ENCODE measurements at places on chromosomes 3 and 15.
A peak's percentile ranks its signal among the peaks of the same experiment; 100 is the strongest.

DNA sequence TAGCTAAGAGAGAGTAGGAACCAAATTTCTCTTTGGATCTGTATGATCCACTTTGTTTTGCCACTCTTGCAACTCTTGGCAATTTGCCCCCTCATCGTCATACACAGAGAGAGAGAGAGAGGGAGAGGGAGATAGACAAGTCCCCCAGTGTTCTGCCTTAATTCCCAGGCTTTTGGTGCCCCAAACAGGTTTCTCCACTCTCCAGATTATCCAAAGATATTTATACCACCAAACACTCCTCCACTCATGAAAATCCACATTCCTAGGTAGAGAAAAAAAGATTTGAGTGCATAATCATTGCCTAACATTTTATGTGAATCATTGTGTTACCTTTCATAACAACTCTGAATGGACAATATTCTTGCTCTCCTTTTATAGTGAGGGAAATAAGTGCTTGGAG, 15.3 kb downstream of the ACP3 start:
- H3K27ac ChIP-seq: no peak overlapping the region
- DNase-seq: no peak
- H3K4me3 ChIP-seq: no peak overlapping the region
- no peaks in the 10 kb centered on the region for H3K4me1 ChIP-seq
- H3K36me3 ChIP-seq: no peaks in the 10 kb centered on the region

GRCh38 chr15:96622714-96623113, 292.2 kb downstream of the NR2F2 start:
- H3K27me3 ChIP-seq: no peaks in the 10 kb centered on the region
- H3K4me1 ChIP-seq: no peaks in the 10 kb centered on the region
- H3K4me3 ChIP-seq: no peak overlapping the region
- no peak for DNase-seq
- H3K36me3 ChIP-seq: no peaks in the 10 kb centered on the region
- H3K27ac ChIP-seq: no peak overlapping the region

- H3K27ac ChIP-seq: no peak overlapping the region
- no peaks in the 10 kb centered on the region for H3K36me3 ChIP-seq
- no peaks in the 10 kb centered on the region for H3K4me1 ChIP-seq
- DNase-seq: no peak
- no peaks in the 10 kb centered on the region for H3K27me3 ChIP-seq
Measured at GRCh38 chr15:71341811-71342550, 226.7 kb downstream of the THSD4 start.

- H3K36me3 ChIP-seq: no peaks in the 10 kb centered on the region
- H3K4me3 ChIP-seq: no peak overlapping the region
- H3K27ac ChIP-seq: no peak overlapping the region
- H3K27me3 ChIP-seq: no peaks in the 10 kb centered on the region
- no peak for DNase-seq
- H3K4me1 ChIP-seq: peaks cover 3% of the 10 kb centered on the region
Measured at GRCh38 chr15:99402014-99402729, 150.9 kb downstream of the LRRC28 start.

DNA sequence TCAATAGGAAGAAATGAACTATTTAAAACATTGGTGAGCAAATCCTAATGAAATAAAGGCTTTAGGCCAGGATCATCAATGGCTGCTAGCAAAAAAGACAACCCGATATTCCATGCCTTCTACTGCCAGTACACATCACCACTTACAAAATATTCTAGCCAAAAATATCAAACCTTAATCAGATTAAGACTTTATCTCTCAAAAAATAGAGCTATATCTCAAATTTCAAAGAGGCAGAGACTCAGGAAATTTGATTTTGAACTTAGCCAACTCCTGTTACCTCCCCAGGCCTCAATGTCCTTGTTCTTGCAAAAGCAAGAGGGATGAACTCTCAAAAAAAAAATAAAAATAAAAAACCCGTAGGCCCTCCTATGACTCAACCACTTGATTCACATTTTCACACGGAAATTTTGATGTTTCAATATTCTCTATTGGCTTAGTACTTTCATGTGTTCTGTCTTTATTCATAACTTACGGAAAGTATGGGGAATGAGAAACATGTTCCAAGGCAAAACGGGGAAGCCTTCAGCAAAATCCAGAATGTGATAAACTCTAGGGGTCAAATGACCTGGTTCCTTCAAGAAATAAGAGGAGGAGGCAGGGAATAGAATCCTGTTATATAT, 273.3 kb upstream of the ZPLD1 start:
- H3K4me1 ChIP-seq: peaks cover 3% of the 10 kb centered on the region
- no peak for DNase-seq
- no peak overlapping the region for H3K27ac ChIP-seq
- no peaks in the 10 kb centered on the region for H3K36me3 ChIP-seq

- H3K27ac ChIP-seq: no peak overlapping the region
- H3K4me3 ChIP-seq: no peak overlapping the region
- peaks cover 34% of the 10 kb centered on the region for H3K4me1 ChIP-seq
- H3K36me3 ChIP-seq: no peaks in the 10 kb centered on the region
- H3K27me3 ChIP-seq: peaks cover 5% of the 10 kb centered on the region
- DNase-seq: no peak
Measured at GRCh38 chr3:133464573-133464972, 64.7 kb downstream of the BFSP2 start.

- DNase-seq: no peak
- no peak overlapping the region for H3K4me3 ChIP-seq
- no peaks in the 10 kb centered on the region for H3K4me1 ChIP-seq
- no peak overlapping the region for H3K27ac ChIP-seq
Measured at GRCh38 chr3:16865335-16865734, 19.4 kb upstream of the PLCL2 start.

- H3K27me3 ChIP-seq: no peaks in the 10 kb centered on the region
- H3K27ac ChIP-seq: no peak overlapping the region
- no peaks in the 10 kb centered on the region for H3K36me3 ChIP-seq
- DNase-seq: no peak
Measured at GRCh38 chr3:18853269-18853668, 295.0 kb upstream of the KCNH8 start.

DNA sequence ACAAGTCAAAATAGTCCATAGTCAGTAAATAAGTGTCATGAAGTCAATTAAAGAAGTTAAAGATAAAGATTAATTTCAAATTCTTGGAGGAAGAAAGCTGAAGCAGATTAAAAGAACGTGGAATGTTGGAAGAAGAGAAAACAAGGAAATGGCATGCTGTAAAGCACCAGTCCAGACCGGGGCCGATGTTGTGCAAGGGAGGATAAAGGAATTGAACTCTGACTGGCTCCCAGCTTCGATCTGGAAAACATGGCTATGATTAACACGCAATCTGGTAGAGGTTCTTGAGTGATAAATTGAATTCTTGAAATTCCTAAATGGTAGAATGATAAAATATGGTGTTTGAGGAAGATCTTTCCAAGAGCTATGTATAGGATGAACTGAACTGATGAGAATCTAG, 194.4 kb downstream of the MEIS2 start:
- H3K27me3 ChIP-seq: no peaks in the 10 kb centered on the region
- H3K27ac ChIP-seq: no peak overlapping the region
- no peak for DNase-seq

GRCh38 chr3:152039887-152040286, 166.4 kb downstream of the SUCNR1 start:
- peak; percentile 46 for DNase-seq
- no peaks in the 10 kb centered on the region for H3K27me3 ChIP-seq
- H3K4me3 ChIP-seq: no peak overlapping the region
- no peak overlapping the region for H3K27ac ChIP-seq

DNA sequence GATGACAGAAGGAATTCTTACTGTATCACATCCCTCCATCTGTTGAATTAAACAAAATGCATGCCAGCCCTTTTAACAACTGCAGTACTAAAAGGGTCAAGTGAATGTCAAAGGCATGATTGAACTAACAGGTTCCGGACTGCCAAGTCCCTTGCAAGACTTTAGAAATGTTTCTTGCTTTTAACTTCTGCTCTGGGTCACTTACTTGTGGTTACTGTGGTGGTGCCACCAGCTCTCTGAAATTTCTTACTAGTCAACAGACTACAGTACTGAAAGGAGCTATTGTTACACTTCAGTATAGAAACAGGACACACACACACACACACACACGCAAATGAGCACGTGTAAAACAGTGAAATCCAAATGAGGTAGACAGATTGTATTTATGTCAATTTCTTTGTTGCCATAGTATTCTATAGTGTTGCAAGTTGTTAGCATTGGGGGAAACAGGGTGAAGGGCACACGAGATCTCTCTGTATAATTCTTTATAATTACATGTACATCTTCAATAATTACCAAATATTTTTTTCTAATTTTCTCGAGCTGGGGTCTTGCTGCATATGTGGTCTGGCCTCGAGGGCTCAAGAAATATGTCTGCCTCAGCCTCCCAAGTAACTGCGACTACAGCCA, 79.9 kb upstream of the SLC25A26 start:
- peaks cover 12% of the 10 kb centered on the region for H3K27me3 ChIP-seq
- H3K36me3 ChIP-seq: no peaks in the 10 kb centered on the region
- no peak for DNase-seq
- H3K4me1 ChIP-seq: no peaks in the 10 kb centered on the region
- H3K4me3 ChIP-seq: no peak overlapping the region
- no peak overlapping the region for H3K27ac ChIP-seq

- DNase-seq: no peak
- H3K4me3 ChIP-seq: peak overlapping the region; percentile 88
- no peaks in the 10 kb centered on the region for H3K27me3 ChIP-seq
- H3K36me3 ChIP-seq: peaks cover 22% of the 10 kb centered on the region
Measured at GRCh38 chr3:141877911-141878310, 1.5 kb downstream of the ATP1B3 start.

DNA sequence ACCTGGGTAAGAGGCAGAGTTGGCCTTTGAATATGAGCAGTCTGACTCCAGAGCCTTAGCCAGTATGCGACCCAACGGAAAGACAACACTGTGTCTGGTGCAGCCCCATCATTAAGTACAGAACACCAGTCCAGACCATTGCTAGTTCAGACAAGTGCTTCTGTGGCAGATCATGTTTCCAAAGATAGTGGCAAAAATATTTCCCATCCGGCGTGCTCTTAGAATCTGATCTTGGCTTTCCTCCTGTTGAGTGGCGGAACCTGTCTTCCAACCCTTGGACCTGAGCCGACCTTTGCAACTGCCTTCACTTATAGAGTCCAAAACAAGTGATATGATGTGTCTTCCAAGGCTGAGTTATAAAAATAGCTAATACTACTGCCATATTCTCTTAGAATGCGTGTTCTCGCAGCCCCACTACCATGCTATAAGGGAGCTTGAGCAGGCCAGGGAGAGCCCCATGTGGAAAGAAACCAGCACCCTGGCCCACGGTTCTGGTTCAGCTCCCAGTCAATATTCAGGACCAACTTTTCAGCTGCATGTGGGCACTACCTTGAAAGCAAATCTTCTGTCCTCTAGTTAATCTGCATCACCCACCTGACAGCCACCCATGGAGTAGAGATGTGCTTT, 322.4 kb upstream of the SLCO3A1 start:
- no peaks in the 10 kb centered on the region for H3K36me3 ChIP-seq
- H3K4me3 ChIP-seq: no peak overlapping the region
- no peaks in the 10 kb centered on the region for H3K4me1 ChIP-seq
- no peaks in the 10 kb centered on the region for H3K27me3 ChIP-seq
- no peak for DNase-seq

- H3K4me1 ChIP-seq: no peaks in the 10 kb centered on the region
- peaks cover 30% of the 10 kb centered on the region for H3K27me3 ChIP-seq
- DNase-seq: no peak
- no peak overlapping the region for H3K27ac ChIP-seq
- no peaks in the 10 kb centered on the region for H3K36me3 ChIP-seq
Measured at GRCh38 chr3:41169023-41169422, 30.3 kb upstream of the CTNNB1 start.

DNA sequence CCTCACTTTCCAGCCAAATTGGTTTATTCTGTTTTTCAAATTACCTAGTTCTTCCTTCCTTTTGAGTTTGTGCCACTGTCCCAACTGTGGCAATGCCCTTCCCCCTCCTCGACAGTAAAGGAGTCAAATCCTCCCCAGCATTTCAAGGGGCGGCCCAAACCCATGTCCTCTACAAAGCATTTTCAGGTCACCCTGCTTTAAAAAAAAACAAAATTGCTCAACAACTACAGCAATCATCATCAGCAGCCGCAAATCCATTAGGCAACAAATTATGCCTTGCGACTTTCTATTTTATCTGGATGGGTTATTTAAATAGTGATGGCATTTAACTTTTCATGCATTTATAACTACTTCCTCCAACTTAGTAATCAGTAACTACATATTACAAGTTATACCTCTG, 32.7 kb downstream of the PLD1 start:
- DNase-seq: no peak
- no peaks in the 10 kb centered on the region for H3K36me3 ChIP-seq
- H3K27ac ChIP-seq: no peak overlapping the region
- H3K27me3 ChIP-seq: no peaks in the 10 kb centered on the region
- no peaks in the 10 kb centered on the region for H3K4me1 ChIP-seq
- no peak overlapping the region for H3K4me3 ChIP-seq

- no peak overlapping the region for H3K4me3 ChIP-seq
- peaks cover 9% of the 10 kb centered on the region for H3K4me1 ChIP-seq
- no peak overlapping the region for H3K27ac ChIP-seq
- no peak for DNase-seq
Measured at GRCh38 chr3:14680716-14681115, 5.8 kb downstream of the C3orf20 start.

- H3K27ac ChIP-seq: no peak overlapping the region
- peaks cover 4% of the 10 kb centered on the region for H3K27me3 ChIP-seq
- H3K4me3 ChIP-seq: no peak overlapping the region
- no peaks in the 10 kb centered on the region for H3K4me1 ChIP-seq
- DNase-seq: no peak
Measured at GRCh38 chr15:85142312-85142711, 160.7 kb downstream of the PDE8A start.

DNA sequence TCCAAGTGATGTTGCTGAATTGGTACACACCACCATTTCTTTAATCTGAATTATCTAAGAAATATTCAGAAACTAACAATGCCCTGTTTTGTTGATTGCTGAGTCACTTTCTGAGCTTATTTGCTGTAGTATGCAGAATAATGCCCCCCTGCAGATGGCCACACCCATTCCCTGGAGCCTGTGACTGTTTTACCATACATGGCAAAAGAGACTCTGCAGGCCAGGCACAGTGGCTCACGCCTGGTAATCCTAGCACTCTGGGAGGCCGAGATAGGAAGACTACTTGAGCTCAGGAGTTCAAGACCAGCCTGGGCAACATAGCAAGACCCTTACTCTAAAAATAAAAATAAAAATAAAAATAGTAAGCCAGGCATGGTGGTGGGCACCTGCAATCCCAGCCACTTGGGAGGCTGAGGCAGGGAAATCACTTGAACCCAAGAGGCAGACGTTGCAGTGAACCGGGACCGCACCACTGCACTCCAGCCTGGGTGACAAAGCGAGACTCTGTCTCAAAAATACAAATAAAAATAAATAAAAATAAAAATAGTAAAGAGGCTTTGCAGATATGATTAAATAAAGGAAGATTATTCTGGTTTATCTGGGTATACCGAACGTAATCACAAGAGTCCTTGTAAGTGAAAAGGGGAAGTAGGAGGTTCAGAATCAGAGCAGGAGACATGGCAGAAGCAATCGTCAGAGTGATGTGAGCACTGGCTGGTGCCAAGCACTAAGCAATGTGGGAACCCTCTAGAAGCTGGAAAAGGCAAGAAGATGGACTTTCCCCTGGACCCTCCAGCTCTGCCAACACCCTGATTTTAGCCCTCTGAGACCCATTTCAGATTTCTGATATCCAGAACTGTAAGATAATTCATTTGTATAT, 19.0 kb downstream of the PCYT1A start:
- H3K27ac ChIP-seq: peak overlapping the region; percentile 47
- H3K27me3 ChIP-seq: no peaks in the 10 kb centered on the region
- H3K4me1 ChIP-seq: peaks cover 9% of the 10 kb centered on the region
- no peak overlapping the region for H3K4me3 ChIP-seq

All from stimulated activated naive B cell treated with anti-CD40 and anti-IgM and Interleukin-4, amounts not matched to agents 10 μg/mL and 1 μg/mL and 100 μg/mL, for 72 hours (primary cell).